ENCODE measurements at places on chromosomes 1 and 21.

GRCh38 chr1:119046429-119046784 is 58.3 kb upstream of the TBX15 start:
- DNase-seq = no peak

DNA sequence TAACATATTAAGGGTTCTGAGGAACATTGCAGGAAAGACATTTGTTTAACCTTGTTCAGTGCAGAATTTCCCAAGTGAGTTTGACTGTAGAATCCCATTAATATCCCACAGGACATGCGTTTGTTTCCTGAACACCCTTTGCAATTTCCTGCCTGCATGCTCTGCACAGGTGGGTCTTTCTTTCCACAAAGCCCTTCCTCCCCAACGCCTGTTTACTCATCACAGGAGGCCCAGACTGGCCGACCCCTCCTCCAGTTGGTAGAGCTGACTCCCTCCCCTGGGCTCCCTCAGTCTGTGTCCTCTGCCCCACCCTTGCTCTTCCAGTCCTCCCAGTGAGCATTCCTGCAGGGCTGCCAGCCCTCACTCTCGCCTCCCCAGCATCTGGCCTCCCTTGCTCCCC is 47.5 kb upstream of the CTPS1 start:
- DNase-seq = no peak

- DNase-seq = no peak
Observed at GRCh38 chr1:28986306-28986910, 72.0 kb downstream of the EPB41 start.

DNA sequence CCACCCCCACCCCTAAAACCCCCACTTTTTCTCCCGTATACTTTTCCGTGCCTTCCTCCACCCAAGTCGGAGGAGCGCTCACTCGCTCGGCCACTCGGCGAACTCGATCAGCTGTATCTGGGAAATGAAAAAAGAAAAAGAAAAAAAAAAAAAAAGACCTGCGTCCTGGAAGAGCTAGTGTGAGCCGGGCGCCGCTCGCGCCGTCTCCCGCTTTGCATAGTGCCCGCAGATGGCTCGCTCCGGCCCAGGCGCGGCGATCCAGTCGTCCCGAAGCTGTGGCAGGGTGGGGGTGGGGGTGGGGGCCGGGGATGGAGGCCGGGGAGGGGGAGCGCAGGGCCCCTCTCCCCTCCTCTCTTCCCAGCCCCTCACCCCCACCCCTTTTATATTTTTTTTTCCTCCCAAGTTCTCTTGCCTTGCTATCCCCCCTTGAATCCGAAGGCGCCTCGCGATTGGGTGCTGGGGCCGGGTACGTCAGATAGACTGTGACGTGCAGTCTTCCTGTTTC is 299 bp upstream of the PROX1 start:
- no peak for DNase-seq

- DNase-seq = no peak
Observed at GRCh38 chr21:38136201-38136600, 120.6 kb upstream of the KCNJ15 start.
